Adipocyte (in vitro differentiated cells): ENCODE measurements at places on chromosomes 5 and 9.

DNA sequence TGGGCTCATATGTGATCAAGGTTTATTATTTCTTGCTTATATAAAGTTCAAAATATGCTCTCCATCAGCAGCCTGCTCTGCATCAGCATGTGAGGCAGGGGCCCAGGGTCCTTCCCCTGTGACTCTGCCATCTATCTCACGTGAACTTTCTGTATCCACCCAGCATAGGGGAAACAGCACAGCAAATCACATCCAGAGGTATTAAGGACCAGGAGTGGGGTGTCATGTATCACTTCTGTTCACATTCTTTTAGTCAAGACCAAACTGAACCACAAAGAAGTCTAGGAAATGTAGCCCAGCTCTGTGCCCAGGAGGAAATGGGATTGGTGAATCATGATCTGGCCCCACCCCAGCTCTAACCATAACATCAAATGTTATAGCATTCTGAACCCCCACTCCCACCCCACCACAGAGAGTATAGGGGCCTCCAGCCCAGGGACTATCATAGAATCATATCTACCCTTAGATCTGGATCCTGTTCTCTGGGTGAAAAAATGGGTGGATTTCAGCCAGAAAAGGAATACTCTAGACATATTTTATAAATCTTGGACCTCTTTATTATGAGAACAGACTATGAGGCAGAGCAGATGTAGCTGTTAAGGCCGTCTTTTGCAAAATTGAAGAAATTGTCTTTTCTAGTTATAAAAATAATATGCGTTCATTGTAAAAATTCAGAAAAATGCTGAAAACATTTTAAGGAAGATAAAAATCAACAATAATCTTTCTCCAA, 473.7 kb downstream of the ARHGEF28 start:
- no peak for DNase-seq

DNA sequence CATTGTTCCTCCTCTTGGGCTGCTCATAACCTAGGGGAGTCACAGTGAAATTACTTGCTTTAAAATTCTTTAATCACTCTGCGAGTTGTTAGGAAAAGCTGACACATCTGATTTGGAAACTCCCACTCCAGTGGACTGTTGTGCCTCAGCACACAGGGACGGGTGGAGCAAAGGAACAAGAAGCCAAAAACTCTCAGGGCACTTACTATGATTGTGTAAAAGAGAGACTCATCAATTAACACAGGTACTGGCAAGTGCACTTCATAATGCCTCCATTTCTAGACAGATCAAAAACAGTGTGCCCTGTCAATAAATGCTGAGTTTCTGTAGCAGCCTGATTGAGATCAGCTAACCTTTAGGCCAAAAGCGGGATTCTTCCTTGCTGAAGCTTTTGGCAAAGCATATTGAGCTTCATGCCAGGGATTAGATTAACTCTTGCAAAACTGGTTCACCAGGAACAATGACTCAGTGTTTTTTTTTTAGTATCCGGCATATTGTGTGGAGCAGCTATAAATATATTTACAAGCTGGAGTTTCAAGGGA, 55.9 kb downstream of the TMC1 start:
- DNase-seq, result peak; percentile 87

DNA sequence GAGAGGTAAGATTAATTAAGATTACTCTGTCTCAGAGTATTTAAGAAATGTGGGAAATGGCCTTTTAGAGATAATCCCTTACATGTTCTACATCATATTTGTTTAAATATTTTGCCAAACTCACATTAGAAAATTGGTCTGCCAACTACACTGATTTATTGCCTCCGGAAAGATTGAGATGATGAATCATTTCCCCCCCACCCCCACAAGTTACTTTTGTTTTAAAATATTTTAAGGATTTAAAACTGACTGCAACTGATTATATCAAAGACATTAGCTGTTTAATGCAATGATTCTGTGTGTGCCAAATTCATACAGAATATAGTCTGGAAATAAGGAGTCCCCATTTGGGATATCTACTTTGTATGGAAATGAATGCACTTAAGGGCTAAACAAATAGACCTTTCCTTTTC, 674.4 kb downstream of the PRR16 start:
- DNase-seq, result peak; percentile 38

DNA sequence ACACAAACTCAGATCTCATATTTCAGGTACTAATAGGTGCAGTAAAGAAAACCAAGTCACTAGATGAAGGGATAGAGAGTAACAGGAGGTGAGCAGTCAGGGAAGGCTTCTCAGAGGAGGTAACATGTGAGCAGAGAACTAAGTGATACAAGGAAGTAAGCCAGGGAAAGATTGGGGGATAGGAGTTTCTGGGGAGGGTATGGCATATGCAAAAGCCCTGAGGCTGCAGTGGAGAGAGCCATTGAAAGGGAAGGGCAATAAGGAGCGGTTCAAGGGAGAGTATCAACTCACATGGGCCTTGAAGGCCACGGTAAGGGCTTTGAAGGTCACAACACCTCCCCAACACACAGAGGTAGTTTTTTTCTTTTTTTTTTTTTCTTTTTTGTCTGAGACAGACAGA, 6.9 kb downstream of the OLFML2A start:
- DNase-seq, result no peak

DNA sequence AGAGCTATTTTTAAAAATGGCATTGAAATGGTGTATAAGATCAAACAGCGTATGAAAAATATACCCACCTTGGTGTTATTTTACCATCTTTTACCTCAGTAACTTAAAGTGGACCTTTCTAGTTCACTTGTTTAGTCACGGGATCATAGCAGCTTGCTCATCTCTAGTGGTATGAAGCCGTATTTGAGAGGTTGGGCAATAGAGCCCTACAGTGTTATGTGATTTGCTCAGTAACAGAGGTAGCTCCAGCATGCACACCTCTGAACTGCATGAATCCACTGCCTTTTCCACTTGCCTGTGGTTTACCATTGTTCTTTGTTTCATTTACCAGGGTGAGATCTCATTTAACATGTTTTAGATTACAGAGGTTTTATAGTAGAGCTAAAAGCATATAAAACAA, 134.4 kb downstream of the ATG10 start:
- DNase-seq, result peak; percentile 59

GRCh38 chr5:140710899-140711552, 10.8 kb downstream of the ZMAT2 start:
- DNase-seq, result peak; percentile 95

GRCh38 chr5:148699028-148699427, 44.7 kb upstream of the HTR4 start:
- DNase-seq, result no peak

GRCh38 chr5:73654819-73655318, 28.9 kb downstream of the ARHGEF28 start:
- no peak for DNase-seq

DNA sequence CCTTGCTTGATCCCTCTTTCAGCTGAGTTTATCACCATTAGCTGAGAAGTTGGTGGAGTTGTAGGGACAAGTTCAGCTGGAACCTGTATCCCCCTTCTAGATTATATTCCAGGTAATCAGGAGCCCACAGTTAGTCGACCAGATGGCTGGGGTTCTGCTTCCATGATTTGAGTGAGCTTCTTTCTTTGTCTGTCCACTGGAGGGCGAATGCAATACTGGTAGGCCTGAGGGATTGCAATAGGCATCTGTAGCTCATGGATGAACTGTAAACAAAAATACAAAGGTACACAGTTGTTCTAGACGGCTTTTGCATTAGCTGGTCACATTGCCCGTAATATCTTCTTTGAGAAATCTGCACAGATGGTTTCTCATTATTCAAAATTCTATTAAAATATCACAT, 88.9 kb downstream of the PCSK5 start:
- DNase-seq, result peak; percentile 36
